Pancreas (tissue), 10 donors: ENCODE measurements at places on chromosomes 2 and 18.

- no peak for DNase-seq
These were observed 39.5 kb upstream of the IL1RL1 start for GRCh38 chr2:102271844-102272243.

- no peak for DNase-seq
These were observed 73.4 kb downstream of the CCDC93 start for GRCh38 chr2:117940436-117940835.

GRCh38 chr2:32671885-32672533, 44.2 kb downstream of the TTC27 start:
- no peak for DNase-seq

- no peak for DNase-seq
These were observed 13.6 kb downstream of the TMEM185B start for GRCh38 chr2:120209427-120210269.

DNA sequence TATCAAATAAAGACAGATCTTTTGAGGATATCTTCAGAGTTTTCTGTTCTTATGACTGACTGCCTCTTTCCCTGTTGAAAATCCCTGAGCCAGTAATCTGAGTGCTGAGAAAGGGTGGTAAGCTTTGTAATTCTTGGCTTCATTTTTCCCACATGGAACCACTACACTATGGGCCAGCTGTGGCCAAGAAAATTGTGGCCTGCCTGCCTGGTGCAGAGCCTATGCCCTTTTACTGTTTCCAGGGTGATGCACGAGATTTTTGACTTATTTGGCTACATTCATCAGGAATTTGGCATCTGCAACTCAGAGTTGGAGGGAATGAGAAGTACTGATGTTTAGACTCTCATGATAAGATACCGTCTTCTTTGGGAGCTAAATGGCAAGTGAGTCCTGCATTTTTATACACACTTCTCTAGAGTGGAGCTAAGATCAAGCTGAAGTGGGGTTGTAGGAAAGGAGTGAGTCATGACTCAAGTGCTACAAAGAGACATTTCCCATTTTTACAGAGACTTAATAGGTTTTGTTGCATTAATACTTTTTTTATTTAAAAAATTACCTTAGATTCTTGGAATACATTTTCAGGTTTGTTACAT, 328.2 kb upstream of the CDH7 start:
- DNase-seq = no peak

- DNase-seq = no peak
These were observed 36.2 kb downstream of the LRRFIP1 start for GRCh38 chr2:237663517-237664110.

DNA sequence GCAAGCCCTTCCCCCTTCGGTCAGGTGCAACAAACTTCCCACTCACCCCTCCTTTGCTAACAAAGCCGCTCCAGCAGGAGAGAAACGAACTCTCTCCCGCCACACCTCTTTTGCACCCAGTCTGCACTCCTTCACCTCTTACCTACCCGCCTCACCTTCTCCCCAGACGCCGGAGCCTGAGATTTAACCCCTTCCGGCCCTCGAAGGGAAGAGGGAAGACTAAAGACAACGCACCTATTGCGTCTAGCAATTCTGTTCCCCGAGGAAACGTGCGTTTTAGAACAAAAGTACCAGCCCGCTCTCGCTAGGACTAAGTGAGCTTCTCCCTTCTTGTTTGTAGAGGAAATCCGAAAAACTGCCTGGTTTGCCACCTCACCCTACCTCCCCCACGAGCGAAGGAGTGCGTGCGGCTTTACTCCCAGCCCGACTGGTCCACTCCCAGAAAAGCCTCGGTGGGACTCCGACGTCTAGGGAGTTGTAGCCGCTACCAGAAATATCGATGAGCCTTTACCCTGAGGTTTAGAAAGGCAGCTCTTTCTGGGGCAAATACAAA, 441 bp upstream of the PEX13 start:
- DNase-seq = peak; percentile 64

DNA sequence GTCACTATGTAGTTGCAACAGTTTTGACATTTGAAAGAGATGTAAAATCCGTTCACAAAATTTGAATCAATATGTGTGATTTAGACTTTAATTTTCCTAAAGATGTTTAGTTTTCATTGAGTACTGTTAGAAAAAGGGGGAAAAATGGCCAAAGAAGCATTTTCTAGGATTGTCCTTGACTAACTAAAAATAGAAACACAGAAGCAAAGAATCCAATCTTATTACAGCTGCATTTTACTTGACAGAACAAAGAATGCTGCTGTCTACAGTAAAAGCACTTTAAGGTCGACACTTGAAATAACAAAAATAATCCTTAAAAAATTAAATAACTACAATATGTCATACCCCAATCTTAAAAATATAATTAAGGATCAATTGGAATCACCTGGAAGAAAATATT, 48.9 kb downstream of the FRZB start:
- DNase-seq = no peak

- no peak for DNase-seq
These were observed 144.8 kb upstream of the MAP3K20 start for GRCh38 chr2:172930871-172931255.

GRCh38 chr2:103012590-103012989, 250.8 kb downstream of the TMEM182 start:
- no peak for DNase-seq

DNA sequence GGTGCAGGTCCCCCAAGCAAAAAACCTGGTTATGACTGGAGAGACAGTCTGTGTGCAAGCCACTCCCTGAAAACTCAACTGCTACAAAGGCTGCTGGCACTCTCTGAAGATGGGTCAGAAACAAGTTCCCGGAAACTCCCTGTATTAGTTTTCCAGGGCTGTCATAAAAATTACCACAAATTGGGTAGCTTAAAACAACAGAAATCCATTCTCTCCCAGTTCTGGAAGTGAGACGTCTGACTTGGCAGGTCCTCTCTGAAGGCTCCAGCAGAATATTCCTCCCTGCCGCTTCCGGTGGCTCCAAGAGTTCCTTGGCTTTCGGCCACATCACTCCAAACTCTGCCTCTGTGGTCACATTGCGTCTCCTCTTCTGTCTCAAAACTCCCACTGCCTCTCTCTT, 30.1 kb upstream of the SERPINE2 start:
- no peak for DNase-seq

DNA sequence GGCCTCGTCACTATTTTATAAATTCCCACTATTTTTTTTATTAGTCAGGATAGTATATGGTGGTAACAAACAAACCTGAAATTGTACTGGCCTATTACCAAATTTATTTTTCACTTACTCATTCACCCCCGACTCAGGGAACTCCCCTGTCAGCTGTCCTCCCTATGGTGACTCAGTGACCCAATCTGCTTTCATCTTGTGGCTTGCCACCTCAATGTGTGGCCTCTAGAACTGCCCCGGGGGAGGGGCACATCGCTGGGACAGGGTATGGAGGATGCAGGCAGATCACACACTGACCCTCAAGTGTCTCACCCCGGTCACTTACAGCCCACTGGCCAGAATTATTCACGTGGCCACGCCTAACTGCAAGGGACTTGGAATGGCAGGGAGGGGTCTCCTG, 71.6 kb downstream of the ACTR2 start:
- no peak for DNase-seq

- DNase-seq = no peak
These were observed 77.3 kb downstream of the POLE4 start for GRCh38 chr2:75035444-75036353.

GRCh38 chr18:32629981-32630700, 142.7 kb downstream of the KLHL14 start:
- DNase-seq = no peak

GRCh38 chr2:47639467-47639866, 143.5 kb upstream of the MSH6 start:
- no peak for DNase-seq

- DNase-seq = no peak
These were observed 535.2 kb downstream of the GALR1 start for GRCh38 chr18:77784759-77785379.

DNA sequence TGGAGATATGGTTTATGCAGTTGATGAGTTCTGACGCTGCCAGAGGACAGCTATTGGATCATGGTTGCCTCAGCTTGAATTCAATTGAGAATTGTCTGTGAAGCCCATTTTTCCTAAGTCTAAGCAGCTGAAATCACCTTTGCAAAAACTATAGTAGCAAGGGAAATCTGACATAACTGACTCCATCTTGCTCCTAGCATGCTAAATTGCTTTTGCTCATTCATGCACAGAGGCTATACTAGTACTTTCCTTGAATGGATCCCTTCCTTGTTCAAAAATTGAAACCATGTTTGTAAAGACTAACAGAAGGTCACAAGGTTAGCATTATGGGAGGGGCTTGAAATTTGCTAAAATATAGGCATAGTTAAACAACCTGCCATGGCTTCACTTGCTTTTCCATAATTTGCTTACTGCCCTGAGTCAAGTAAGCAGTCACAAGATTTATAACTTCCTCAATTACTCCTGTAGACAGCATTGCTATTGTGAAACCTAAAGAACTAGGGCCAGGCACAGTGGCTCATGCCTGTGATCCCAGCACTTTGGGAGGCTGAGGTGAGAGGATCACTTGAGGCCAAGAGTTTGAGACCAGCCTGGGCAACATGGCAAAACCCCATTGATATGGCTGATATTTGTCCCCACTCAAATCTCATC, 41.2 kb downstream of the CHRNA1 start:
- DNase-seq = no peak

DNA sequence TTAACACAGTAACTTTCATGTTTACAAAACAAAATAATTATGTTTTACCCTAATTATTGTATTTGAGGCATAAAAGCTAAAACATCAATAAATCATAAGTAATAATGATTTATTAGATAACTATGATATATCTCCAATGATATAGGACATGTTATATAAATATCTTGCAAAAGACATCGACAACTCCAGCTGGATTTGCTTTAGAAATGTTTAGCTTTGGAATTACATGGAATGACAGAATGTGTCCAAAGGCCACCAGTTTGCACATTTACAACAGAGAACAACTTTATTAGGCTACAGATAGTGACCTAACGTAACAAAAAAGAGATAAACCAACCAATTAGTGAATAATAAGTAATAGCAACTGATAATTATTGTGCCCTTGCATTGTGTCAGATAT, 475.7 kb downstream of the DCC start:
- no peak for DNase-seq

DNA sequence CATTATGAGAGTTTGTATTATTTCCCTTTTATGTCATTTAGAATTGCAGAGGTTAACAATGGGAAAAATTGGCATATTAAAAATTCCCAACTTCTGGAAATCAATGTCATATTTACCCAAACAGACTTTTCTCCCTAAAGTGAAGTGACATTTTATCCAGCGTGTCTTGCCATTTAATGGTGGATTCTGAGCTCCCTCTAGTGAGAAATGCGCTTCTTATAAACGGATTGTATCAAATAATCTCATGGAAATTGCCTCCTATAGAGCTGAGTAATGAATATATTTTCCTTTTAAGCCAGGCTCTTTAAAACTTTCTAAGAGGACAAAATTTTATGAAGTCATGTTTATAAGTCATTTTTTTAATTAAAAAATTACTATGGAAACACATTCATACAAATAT, 5.7 kb upstream of the GCFC2 start:
- DNase-seq = no peak

DNA sequence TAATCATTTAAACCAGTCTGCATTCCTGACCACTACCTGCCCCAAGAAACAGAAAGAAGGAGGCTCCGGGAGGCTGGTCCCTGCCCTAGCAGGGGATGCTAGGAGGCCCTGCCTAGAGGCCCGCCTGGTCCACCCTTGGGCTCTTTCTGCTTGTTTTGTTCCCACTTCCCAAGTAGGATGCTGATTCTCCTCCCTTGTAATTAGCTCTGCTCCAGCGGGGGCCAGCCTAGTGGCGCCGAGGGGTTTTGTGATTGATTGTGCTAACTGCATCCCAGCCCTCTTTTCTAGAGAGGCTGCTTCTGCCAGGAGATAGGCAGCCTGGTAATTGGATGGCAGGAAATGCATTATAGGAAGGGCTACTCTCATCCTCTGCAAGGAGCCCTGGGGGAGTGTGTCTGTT, 220.0 kb downstream of the LOXHD1 start:
- DNase-seq = no peak

- no peak for DNase-seq
These were observed 100.4 kb upstream of the RND3 start for GRCh38 chr2:150587547-150588505.

DNA sequence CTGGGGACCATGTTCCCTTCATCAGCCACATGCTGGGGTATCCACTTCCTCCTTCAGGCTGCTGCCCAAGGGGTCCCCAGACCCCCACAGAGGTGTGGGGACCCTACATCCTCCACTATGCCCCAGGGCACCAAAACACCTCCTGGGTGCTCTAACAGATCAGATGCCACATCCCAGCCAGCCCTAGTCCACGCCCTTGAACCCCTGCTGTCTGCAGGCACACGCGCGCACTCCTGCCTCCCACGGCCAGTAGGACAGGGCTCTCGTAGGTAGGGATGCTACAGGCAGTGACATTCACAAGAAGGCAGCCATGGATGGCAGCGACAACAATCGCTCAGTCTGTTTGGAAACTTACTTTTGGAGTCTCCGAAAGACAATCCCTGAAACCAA, 3.0 kb upstream of the GPC1 start:
- DNase-seq = no peak

DNA sequence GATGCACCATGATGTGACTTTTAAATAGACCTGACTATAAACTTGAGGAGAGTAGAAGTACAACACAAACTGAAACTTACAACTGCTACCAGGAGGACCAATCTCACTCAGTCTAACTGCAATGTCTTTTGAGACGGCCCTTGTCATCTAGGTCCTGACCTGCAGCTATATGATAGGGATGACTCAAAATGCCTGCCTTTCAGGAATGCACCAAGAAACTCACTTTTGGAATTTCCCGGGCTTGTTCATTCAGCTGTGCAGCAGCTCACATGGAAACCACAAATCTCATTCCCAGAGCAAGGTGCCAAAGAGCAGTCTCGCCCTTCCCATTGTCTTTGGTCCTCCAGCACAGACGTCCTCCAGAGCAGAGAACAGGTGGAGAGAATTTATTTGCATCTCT, 113.7 kb downstream of the SPOPL start:
- DNase-seq = no peak

DNA sequence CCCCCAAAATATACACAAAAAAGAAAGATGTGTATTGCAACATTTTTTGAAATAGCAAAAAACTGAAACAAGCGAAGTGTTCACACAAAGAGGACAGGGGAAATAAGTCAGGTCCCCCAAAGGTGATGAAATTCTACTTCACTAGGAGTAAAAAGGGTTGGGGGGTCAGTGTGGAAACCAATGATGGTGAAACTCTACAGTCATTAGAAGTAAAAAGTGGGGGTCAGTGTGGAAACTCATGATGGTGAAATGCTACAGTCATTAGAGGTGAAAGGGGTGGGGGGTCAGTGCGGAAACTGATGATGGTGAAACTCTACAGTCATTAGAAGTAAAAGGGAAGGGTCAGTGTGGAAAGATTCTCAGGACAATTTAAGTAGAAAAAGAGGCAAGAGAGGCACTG, 298.2 kb downstream of the EIPR1 start:
- no peak for DNase-seq

- no peak for DNase-seq
These were observed 59.7 kb downstream of the MAP4K3 start for GRCh38 chr2:39377226-39377939.

DNA sequence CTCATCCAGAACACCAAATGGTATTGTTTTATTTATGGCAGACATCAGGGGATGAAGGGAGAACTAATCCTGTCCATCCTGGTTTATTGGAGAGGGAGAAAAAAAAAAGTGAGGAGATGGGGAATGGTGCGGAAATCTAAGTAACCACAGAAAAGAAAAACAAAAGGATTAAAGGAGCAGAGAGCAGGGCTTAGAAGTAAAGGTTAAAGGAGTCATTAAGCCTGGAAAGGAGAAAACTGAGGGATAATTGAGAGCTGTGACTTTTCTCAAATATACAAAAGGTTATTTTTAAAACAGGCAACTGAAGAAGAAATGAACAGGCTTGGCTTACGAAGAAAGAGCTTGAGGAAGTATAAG, 127.2 kb upstream of the PPP1CB start:
- no peak for DNase-seq
